ENCODE measurements at places on chromosomes 6 and 20.

- no peak for DNase-seq
Measured at GRCh38 chr6:33276581-33276863, 401 bp upstream of the B3GALT4 start.

- DNase-seq, result no peak
Measured at GRCh38 chr6:13866301-13866700, 51.9 kb upstream of the MCUR1 start.

DNA sequence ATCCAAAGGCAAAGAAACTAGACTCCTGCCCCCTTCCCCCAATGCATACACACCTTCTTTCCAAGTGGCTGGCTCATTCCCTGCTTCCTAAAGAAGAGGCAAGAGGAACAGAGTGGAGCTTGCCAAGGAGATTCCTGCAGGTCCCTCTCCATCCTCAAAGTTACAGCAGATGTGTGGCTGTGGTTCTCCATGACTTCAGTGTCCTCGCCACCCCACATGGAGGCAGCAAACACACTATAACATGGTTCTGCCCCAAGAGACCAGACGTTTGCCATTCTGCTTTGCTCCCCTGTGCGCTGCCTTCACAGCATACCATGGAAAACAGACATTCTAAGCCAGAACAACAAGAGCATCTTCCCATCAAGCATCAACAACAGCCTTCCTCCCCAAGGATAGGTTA, 84.4 kb downstream of the BACH2 start:
- no peak for DNase-seq

GRCh38 chr6:157952861-157953351, 28.8 kb upstream of the SYNJ2 start:
- no peak for DNase-seq

DNA sequence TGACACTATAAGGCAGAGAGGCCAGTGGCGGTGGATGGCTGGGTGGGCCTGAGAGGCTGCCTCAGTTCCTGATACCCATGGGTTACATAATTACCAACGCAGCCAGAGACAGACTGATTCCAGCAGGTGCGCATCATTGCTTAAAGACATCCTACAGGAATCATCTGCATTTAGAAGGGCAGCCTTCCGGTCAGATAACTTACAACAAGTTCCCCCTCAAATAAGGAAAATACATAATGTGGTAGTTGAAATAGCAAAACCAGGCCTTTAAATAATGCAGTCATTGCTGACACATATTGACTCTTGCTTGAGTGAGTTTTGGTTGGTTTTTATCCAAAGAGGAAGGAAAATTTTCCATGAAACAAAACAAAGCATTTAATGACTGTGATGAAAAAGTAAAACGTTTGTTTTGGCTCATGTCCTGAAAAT, 81.9 kb downstream of the SIM1 start:
- no peak for DNase-seq

GRCh38 chr6:148955441-148955840, 208.6 kb downstream of the UST start:
- no peak for DNase-seq

DNA sequence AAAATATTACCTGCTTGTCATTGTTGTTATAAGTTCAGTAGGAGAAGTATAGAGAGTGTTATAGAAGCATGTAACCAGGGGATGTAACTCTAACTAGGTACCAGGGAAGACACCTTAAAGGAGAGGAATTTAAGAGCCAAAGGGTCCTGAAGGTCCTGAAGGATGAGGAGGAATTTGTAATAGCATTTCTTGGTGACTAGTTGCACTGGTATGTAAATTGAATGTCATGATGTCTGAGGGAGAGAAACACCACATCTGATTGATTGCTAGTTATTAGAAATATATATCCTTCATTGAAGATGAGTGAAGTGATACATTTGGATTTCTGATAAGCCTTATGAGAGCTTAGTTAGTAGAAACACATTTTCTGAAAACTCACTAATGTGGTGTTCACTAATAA, 643.8 kb downstream of the RFPL4B start:
- DNase-seq, result no peak

- no peak for DNase-seq
Measured at GRCh38 chr6:82283771-82284410, 36.3 kb upstream of the IBTK start.

DNA sequence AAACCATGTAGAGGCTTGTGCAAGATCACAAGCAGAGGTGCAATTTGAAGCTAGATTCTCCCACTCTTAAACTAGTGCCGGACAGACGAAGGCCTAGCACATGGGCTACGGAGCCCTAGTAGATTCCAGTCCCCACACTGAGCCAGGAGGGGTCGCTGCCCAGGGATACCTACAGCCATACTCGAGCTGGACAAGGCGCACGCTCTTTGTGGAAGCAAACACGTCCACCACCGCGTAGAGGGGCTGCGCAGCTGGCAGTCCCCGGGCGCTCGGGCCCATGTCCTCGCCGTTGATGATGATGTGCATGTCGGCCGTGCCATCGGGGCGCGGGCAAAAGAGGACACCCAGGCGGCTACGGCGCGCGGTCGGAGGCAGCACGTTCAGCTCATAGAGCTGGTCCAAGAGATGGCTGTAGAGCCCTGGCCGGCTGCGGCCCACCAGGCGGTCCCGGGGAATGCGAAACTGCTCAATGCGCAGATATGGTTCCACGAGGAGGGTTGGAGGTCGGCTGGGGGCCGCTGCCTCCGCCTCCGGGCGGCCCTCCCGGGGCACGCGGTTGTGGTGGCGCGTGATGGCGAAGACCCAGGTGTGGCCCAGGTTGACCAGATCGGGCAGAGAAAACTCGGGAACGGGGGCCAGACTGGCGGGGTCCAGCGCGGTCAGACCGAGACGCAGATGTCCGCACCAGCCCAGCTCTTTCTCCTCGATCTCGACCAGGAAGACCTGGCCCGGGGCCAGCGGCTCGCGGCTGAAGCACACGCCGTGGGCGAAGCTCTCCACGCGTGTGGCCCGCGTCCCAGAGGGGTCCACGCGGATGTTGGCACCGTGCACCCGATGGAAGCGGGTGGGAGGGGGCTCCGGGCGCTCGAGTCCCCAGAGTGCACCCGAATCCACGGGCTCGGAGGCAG, 677 bp downstream of the NEURL2 start:
- DNase-seq, result peak; percentile 21

GRCh38 chr6:111921103-111921502, 47.9 kb upstream of the FYN start:
- no peak for DNase-seq
